ENCODE measurements at places on chromosomes 2 and 18.

GRCh38 chr2:86221066-86221684 lies 21.9 kb downstream of the MRPL35 start:
- peak; percentile 71 for DNase-seq

- DNase-seq, result no peak
Measured at GRCh38 chr2:67867735-67868134, 195.1 kb downstream of the C1D start.

DNA sequence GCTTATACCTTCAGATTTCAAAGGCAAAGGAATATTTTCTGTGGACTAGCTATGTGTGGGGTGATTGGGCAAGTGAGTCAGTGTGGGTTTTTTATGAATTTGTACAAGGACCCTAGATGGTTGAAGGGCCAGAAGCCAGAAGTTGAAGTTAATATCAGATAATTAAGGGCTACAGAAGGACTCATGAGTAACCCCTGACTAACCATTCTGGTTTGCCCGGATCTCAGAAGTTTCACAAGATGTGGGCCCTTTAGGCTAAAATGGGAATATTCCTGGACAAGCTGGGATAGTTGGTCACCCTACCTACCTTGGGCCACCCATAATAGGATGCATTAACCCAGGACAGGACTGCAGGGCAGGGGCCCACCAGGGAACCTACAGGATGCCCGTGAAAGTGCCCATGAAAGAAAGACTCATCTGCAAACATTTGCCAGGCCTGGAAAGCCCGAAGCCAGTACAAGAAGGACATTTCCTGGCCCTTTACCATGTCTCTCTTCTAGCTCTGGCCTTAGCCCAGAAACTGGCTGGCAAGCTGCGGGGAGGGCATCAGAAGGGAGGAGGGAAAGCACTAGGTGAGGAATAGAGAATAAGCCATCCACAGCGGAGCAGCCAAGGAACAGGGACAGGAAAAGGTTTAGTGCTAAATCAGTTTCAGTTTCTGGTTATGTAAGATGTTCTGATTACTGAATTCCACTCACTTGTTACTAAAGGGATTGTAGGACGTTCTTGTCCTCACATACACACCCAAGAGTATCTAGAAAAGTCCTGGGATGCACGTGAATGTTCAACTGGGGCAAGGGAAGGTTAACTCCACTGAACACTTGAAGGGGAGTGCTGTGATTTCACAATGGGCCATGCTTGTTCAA lies 33.6 kb downstream of the GCG start:
- no peak for DNase-seq

DNA sequence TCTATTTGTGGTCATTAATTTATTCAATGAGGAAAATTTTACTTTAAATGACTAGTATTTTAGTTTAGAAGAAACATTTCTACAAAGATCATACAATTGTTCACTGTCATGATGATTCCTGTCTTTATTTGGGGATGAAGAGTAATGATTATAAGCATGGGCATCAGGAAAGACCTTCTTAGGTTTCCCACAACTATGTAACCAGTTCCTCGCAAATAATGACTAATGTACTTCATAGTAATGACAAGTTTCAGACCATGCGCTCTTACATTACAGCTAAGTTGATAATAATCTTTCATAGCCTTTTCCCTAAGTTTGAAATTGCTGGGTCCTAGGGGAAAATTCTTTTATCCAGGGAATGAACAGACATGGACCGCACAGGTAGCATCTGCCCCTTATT lies 90.5 kb downstream of the MYO5B start:
- DNase-seq, result no peak

DNA sequence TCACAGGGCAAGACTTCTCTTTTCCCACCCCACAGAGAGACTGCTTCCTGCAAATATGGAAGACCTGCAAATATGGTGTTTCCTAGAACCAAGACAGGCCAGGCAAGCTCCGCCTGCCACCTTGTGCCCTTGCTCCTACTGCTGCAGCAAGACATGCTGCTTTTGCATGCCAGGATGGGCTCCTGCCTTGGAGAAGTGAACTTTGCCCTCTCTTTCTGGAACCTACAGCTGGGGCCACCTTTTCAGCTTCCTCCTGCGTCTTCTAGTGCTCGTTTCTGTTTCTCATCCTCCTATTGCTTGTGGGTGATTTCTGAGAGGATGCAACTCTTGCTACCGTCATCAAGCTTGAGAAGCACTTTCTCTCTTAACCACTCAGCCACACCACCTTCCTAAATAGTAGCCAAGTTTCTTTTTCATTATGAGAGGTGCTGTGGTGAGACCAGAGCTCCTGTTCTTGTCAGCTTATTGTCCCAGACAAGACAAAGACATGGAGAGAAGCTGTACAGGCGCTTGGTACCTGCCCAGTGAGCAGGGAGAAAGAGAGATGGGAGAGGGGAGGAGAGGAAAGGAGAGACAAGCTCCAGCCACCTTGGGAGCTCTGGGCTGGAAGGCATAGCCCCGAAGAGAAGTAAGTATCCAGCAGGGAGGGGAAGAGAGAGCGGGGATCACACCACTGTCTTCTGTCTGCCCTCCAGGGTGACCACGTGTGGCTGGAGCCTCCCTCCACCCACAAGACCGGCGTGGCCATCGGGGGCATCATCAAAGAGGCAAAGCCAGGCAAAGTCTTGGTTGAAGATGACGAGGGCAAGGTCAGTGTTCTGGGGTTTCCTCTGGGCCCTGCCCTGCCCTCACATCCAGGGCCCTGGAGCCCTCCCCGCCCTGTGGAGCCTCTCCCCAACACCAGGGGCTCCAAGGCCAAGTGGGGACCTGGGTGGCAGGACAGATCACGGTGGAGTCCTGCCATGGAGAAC lies 28.3 kb downstream of the MYO7B start:
- no peak for DNase-seq

DNA sequence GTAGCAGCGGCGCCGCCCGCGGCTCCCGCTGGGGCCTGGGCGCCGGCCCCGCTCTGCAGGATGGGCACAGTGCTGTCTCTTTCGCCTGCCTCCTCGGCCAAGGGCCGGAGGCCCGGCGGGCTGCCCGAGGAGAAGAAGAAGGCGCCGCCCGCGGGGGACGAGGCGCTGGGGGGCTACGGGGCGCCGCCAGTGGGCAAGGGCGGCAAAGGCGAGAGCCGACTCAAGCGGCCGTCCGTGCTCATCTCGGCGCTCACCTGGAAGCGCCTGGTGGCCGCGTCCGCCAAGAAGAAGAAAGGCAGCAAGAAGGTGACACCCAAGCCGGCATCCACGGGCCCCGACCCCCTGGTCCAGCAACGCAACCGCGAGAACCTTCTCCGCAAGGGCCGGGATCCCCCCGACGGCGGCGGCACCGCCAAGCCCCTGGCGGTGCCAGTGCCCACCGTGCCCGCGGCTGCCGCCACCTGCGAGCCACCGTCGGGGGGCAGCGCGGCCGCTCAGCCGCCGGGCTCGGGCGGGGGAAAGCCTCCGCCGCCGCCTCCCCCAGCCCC lies 369 bp downstream of the CDK5R2 start:
- DNase-seq, result no peak

DNA sequence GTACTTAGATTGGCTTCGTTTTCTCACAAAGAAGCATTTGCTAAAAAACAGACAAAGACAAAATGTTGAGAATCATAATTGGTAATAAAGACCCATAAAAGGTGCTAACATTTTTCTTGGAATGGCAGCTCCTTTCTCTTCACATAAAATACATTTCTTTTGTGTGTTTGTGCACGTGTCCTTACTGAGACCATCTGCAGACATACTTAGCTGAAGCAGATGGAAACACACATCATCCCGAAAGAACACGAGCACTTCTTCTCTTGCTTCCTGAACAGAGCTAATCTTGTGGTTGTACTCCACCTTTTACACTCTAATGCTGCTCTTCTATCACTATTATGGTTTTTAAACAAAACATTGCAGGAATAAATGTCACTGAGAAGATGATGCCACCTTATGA lies 142.5 kb downstream of the SPHKAP start:
- no peak for DNase-seq

GRCh38 chr2:48228345-48228684 lies 301.6 kb upstream of the STON1 start:
- no peak for DNase-seq
